Urinary bladder (tissue), 4 donors: ENCODE measurements at places on chromosomes 1 and 21. TPM values are rescaled to one million over a fixed set of nuclear protein-coding genes. Genes with fewer than 3 reads are reported as not detected.

DNA sequence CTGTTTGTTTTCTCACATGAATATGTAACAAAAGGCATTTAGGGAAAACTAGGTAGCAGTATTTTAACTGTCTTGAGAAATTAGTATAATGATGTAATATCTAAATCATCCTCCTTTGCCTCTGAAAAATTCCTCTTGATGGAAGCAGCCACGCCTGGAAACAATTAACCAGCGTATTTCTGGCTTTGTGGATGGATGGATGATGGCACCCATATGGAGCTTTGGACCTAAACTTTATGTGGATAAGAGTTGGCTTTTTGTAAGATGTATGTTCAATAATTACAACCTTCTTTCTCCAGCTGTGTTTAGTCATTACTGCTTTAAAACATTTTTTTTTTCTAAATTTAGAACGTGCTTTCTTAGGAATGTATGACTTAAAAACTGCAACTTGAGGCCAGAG lies 12.7 kb downstream of the CDCA8 start:
- DNase-seq = no peak

The CHI3L1 gene
- total RNA-seq = 0.53 TPM

DNA sequence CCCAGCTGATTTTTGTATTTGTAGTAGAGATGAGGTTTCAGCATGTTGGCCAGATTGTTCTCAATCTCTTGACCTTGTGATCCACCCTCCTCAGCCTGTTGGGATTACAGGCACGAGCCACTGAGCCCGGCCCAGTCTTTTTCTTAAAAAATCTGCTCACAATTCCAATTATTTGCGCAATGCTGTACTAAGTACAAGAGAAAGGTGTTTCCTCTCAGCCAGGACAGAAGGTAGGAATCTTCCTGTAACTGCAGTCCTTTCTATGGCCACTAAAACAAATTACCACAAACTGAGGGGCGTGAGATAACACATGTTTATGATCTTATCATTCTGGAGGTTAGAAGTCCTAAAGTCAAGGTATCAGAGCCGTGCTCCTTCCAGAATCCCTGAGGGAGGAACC lies 6.9 kb upstream of the CBR3 start:
- no peak for DNase-seq

The CRNN gene
- total RNA-seq = not detected

DNA sequence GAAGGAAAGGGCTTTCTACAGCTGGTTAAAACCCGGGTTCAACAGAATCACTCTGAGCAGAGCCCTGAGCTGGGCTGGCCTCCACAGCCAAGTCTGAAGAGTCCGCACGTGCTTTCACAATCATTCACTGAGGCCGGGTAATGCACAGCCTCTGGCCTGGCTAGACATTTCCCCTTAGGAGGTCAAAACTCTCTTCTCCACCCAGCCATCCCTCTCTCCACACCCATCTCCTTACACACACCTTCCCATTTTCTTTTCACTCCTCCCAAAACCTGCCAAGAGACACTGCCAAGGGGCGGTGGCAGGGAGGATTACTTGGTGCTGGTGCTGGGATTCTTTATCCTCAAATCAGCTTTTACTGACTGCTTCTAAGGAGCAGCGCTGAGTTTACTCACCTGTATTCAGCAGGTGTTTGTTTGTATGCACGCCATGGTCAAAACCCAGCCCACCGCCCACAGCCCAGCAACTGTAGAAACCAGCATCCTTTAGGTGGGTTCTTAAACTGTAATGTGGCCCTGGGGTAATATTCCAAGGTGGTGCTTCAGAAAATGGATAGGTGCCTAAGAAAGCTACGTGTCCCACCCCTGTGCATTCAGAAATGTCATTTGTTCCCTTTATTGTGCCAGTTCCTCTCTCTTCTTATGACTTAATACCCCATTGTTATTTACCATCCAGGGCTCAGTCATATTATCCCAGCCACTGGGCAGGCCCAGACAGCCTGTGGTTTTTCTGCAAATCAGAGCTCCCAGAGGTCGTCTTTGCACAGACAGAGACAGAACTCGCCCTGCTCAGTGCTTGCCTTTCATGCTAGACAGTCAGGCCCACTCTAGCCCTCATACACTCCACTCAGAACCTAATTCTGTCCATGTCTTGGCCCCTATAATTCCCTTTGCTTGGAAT lies 80.2 kb downstream of the ADSS2 start:
- DNase-seq = no peak

DNA sequence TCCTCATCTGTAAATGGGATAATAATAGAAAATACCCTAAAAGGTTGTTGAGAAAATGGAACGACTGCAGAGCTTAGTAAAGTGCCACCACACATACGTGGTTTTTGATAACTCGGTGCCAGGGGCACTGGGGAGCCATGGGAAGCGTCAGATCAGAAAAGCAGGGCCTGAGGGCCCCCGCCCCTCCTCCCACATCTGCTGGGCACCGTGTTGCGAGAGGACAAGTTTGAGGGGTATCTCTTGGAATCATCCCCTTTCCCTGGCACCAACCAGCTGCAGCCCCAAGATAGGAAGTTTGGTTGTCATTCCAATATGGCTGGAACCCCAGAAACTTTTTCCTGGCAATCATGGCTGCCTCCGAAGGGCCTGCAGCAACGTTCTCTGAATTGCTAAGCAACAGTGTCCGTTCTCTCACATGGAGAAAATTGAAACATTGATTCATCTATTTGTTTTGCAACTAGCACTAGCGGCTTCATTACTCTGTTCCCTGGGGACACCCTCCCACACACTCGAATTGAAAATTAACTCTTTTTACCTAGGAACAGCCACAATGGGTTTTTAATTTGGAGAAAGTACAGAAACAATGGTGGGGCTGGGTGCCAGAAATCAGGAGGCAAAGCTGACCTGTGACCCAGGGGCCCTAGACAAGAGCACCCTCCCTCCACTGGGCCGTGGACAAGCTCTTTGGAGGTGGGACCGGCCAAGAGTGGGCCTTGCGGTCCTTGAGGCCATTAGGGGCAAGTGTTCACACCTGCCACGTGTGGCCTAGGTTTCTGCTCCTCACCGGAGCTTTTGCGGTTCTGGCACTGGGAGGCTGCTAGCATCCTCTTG lies 190.0 kb upstream of the VAMP3 start:
- no peak for DNase-seq

The ZNF683 gene
- not detected for total RNA-seq

DNA sequence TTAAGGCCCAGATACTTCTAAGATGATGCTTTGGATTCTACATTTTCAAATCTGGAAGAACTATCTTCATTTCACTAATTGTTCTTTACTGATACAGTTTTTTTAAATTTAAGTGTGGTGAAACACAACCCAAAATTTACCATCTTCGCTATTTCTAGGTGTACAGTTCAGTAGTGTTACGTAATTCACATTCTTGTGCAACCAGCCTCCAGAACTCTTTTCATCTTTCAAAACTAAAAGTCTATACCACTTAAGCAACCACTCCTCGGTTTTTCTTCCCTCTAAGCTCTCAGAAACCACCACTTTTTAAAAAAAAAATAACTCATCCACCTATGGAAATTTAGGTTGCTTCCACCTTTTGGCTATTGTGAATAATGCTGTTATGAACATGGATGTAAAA lies 220.7 kb downstream of the PDE4B start:
- DNase-seq = no peak

DNA sequence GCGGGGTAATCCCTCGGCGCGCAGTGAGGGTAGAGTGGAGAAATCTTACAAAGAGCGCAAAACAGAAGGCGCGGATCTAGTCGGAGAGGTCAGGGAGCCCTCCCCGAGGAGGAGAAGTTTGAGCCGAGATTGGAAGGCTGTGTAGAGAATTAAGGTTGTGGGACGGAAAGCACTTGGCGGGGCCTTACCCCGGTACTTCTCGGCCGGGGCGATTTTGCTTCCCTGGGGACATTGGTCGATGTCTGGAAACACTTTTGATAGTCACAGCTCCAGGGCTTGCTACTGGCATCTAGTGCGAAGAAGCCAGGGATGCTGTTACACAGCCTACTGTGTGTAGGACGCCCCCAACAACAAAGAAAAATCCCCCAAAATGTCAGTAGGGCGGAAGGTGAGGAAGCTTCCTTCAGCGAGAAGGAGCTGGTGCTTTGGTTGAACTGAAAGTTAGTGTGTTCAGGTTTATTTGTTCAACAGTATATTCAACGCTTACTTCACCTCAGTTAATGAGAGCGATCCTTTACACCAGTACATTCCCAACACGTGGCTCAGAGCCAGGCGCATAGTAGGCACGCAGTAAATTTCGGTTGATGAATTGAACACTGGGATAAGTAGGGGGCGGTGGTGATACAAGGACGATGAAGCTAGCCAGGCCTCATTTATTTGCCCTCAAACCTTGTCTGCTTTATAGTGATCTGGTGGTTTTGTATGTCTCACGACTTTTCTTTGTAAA lies 807 bp downstream of the CEP85 start:
- no peak for DNase-seq

DNA sequence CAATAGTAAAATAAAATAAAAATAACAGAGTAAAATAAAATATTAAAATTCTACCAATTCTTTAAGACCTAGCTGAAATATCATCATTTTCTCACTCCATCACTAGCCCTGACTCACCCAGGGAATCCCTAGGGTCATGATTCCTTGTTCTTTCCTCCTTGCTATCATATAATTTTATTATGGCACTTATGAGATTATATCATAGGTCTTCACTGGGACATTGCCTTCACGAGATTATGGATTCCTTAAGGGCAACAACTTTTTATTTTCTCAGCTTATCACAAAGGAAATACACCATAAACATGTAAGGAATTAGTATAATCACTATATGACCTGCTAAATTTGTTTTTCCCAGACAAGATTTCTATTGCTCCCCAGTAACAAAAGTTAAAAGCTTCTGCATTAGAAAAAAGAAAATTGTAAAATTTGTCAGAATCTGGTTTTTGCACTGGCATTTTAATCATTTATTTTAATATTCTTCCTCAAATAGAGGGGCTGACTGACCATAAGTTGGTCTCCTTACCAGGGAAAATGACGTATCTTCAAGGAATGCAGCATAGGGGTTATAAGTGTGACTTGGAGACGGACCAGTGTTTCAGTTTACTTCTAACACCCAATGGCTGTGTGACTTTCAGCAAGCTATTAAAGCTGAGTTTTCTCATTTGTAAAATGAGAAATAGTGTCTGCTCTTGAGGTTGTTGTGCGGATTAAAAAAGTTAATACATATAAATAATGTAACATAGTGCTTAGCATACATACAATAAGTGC lies 8.8 kb upstream of the CLCA4 start:
- no peak for DNase-seq

The WDR64 gene
- not detected for total RNA-seq

DNA sequence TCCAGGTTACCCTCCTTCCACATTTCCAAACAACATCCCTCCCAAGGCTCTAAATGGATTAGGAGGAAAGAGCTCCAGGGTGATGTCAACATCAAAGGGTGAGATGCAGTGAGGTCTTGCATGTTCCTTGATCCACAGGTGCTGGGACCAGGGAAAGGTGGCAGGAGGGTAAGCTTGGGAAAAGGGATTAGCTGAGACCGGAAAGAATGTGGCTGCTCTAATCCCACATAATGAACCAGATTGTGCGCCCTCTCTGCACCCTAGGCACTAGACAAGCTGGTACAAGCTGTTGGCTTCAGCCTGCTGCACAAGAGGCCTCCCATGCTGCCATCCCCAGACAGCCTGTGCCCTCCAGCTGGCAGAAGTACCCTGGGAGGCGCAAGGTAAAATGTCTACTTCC lies 34.9 kb downstream of the PLXNA2 start:
- DNase-seq = no peak

DNA sequence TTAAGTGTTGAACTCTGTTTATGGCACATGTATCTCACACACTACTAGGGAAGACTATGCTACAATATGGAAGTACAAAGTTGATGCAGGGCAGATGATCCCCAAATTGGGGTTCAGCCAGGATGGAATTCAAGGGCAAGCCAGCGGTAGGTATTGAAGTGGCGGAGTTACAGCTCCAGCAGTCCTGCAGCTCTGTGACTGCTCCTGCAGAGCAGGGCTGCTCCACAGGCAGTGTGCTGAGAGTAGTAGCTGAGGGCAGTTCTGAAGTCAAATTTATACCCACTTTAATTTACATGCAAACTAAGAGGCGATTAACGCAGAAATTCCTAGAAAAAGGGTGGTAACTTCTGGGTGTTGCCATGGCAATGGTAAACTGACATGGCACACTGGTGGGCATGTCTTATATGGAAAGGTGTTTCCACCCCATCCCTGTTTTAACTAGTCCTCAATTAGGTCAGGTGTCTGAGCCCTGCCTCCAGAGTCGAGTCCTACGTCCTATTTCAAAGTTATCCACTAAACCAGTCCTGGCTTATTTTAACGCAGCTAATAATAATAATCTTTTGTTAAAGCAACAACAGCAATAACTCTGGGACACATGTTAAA lies 20.6 kb upstream of the CENPF start:
- no peak for DNase-seq

The SPRR5 gene
- total RNA-seq = not detected

GRCh38 chr1:40612345-40612831 lies 53.1 kb downstream of the RIMS3 start:
- DNase-seq = no peak

DNA sequence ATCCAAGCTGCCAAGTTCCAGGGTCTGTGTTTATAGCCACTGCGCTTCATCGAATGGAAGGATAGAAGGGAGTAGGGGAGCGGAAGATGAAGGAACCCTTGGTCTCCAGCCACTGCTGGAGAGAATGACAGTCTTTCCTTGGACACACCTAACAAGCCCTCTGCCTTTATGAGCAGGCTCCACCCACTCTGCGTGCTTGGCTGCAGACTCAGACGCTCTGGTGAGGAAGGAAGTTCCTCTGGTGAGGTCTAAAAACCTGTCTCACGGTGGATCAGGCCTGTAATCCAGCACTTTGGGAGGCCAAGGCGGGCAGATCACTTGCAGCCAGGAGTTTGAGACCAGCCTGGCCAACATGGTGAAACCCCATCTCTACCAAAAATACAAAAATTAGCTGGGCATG lies 55.4 kb downstream of the MATN1 start:
- DNase-seq = no peak

DNA sequence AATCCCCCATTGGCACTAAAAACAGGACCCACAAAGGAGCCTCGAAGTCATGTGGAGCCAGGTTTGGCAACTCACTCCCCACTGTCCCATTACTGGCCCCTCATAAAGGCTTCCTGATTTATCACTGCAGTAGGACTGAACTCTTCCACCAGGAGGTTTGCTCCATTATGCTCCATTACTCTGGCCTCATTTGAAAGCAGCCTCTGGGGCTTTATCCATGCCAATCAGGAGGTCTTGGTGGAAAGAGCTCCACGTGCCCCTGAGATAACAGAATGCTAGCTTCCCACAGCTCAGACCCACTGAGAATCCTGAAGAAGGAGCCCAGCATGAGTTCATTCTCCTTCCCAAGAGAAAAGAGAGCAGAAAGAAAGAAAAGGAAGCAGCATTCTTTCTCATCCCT lies 76.4 kb downstream of the HIVEP3 start:
- no peak for DNase-seq

- no peak for DNase-seq
These were observed 79.8 kb downstream of the LHX8 start for GRCh38 chr1:75214017-75214416.

The PLD5 gene
- 0.58 TPM for total RNA-seq

The TEDDM1 gene
- not detected for total RNA-seq

- DNase-seq = no peak
These were observed 45.4 kb upstream of the ATP1B1 start for GRCh38 chr1:169060919-169061639.

The RGS16 gene
- 7.9 TPM for total RNA-seq

GRCh38 chr1:116255486-116256285 lies 117.4 kb upstream of the ATP1A1 start:
- no peak for DNase-seq

The ACTN2 gene
- 14.2 TPM for total RNA-seq

The BCAN gene
- 0.48 TPM for total RNA-seq

GRCh38 chr21:40858517-40858916 lies 11.6 kb upstream of the DSCAM start:
- no peak for DNase-seq

GRCh38 chr1:227170361-227171166 lies 147.7 kb downstream of the CDC42BPA start:
- no peak for DNase-seq

GRCh38 chr1:51158263-51158662 lies 56.2 kb downstream of the C1orf185 start:
- DNase-seq = no peak
